ENCODE measurements at places on chromosomes 4 and X. TPM values are rescaled to one million over a fixed set of nuclear protein-coding genes. Genes with fewer than 3 reads are reported as not detected.

The NPFFR2 gene
- not detected for total RNA-seq

DNA sequence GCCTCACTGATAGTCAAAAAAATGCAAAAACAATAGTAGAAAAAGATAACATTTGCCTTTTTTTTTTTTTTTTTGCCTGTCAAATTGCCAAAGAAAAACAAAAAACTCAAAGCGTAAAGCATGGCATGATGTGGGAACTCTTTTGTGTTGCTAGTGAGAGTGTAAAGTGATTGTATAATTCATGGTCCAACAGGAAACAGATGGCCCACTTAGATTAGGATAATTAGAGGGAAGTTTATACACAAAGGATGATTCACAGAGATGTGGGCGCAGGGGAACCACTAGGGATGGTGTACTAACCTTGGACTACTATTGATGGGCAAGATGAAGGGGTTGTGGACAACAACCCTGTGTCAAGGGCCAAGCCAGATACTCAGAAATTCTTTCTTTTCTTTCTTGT is 16.4 kb downstream of the MCUB start:
- DNase-seq, result no peak

The ANKRD50 gene
- 12.5 TPM for total RNA-seq

DNA sequence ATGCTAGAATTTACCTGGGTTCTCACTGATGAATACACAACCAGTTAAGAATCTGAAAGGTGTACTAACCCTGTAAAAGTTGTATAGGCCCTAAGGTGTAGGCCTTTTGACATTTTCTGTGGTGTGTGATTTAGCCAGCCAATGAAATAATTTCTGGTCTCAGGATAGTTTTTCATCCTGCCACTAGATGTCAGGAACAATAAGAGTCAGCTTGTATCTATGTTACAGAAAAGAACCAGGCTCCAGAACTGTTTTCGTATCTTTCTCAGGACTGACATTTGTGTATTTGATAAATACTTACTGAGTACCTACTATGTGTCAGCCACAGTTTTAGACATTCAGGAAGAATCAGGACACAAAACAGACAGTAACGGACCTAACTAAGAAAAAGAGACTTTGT is 673.6 kb upstream of the TENM3 start:
- no peak for DNase-seq

DNA sequence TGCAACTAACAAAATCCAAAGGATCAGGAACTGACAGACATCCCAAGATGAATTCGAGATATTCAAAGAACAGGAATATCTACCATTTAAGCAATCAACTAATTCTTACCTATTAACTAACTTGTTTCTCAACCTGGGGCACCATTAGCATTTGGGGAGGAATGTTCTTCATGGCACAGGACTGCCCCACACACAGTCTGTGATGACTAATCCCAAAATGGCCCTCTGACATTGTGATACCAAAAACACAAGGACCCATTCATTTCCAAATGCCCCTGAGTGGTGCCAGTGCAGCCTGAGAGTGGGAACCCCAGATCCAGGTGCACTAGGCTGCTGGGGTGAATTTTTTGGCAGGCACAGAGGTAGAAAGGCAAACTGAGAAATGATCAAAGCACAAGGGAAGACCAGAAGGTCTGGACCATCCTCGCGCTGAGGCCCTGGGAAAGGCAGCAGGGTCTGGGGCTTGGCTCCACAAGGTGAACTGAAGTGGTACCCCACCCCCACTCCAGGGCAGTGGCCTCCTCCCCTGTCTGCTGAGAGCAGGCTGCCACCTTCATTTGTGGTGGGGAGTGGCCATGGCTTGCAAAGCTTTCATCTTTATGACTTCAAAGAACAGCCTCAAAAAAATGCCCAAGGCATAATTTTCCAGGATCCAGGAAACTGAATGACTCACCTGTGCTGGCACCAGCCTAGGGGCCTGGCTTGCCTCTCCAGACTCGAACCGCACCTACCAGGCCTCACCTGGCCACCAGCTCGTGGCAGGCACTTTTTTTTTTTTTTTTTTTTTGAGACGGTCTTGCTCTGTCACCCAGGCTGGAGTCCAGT is 122.4 kb downstream of the BCOR start:
- no peak for DNase-seq

All from sigmoid colon (tissue), 7 donors.